Right ventricle myocardium inferior (tissue), 1 donor: ENCODE measurements at places on chromosomes 6 and 20. TPM values are rescaled to one million over a fixed set of nuclear protein-coding genes. Genes with fewer than 3 reads are reported as not detected.
A peak's percentile ranks its signal among the peaks of the same experiment; 100 is the strongest.

Gene CST4
- total RNA-seq = not detected

Gene CCDC170
- 0.38 TPM for total RNA-seq

Gene ZBP1
- total RNA-seq = 0.22 TPM

Gene GZF1
- 20.6 TPM for total RNA-seq

Gene SALL4
- total RNA-seq = 0.19 TPM

Gene RAE1
- total RNA-seq = 14.6 TPM

Gene PAX1
- not detected for total RNA-seq

Gene SRSF12
- total RNA-seq = 0.24 TPM

Gene PPP1R11
- total RNA-seq = 44.3 TPM

Gene GRM1
- total RNA-seq = 2.9 TPM

Gene METTL24
- 1.1 TPM for total RNA-seq

Gene GRM4
- not detected for total RNA-seq

GRCh38 chr6:114216789-114217467 is 125.9 kb downstream of the HS3ST5 start:
- no peak for DNase-seq

DNA sequence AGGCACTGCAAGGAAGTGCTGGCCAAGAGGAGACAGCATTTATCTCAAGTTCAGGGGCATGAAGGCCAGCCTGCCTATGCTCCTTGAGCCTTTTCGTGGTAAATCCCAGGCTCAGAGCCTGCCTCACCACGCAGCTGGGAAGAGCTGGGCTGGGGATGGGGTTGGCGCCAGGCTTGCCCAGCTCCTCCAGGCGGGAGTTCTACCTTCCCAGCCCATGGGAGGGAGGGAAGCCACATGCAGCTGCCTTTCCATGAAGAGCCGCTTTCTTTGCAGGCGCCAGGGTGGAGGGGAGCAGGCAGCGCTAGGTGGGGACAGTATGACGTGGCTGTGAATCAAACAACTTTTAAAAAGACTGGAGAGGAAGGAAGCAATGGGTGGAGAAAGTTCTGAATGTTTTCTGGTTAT is 19.5 kb upstream of the SIRT5 start:
- no peak for DNase-seq

DNA sequence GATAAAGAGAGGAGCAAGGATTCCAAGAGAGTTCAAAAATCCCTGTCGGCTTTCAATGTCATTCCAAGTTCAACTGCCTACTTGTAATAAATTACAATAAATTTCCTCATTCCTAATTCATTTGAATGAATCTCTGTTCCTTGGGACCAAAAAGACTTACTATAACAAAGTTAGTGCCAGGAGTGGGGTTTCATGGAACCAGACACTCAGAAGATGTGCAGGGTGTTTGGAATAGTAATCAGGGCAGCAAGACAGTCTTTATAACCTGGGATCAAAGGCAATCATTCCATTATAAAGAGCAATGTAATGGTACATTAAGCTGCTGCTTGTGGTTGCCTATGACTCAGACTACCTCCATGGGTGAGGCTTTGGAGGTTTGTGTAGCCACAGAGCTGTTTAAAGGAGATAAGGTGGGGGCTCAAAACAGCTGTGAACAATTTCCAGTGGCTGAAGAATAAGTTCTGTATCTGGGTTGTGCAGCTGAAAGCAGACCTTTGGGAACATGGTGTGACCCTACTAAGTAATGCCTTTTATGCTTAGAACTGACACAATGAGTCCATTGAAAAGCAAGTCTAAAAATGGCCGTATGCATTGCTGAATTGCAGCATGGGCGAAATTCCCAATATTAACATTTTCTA is 159.9 kb downstream of the LINC00237 start:
- DNase-seq = no peak

- DNase-seq = no peak
Observed at GRCh38 chr20:1414982-1415381, 22.1 kb upstream of the FKBP1A start.

DNA sequence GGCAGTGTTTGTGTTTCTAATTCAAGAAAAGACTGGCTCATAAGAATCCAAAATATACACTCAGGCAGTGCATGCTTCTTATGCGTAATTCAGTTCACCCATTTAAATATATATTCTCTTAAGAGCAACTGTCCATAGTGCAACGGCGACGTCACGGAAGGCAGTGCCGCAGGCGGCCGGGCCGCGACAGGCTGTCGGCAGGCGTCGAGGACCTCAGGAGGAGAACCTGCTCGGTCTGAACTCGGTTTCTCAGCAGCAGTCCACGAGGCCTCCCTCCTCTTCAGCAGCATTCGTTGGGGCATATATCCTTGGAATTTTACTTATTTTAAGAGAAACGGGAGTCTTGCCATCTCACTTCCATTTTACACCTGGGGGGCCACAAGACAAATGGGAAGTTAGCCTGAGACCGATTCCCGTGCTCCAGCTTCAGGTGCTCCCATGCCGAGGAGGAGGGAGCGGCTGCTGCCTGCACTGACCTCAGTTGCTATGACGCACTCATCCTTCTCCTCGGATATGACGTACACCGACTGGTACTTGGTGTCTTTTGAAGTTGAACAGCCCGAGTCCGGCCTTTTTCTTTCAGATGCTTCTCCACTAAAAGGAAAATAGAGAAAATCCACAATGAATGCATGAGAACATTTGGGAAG is 8.2 kb downstream of the DLL1 start:
- DNase-seq = no peak

- no peak for DNase-seq
Observed at GRCh38 chr6:87722540-87723169, 20.6 kb upstream of the AKIRIN2 start.

- DNase-seq = no peak
Observed at GRCh38 chr6:90204327-90205056, 92.2 kb downstream of the BACH2 start.

DNA sequence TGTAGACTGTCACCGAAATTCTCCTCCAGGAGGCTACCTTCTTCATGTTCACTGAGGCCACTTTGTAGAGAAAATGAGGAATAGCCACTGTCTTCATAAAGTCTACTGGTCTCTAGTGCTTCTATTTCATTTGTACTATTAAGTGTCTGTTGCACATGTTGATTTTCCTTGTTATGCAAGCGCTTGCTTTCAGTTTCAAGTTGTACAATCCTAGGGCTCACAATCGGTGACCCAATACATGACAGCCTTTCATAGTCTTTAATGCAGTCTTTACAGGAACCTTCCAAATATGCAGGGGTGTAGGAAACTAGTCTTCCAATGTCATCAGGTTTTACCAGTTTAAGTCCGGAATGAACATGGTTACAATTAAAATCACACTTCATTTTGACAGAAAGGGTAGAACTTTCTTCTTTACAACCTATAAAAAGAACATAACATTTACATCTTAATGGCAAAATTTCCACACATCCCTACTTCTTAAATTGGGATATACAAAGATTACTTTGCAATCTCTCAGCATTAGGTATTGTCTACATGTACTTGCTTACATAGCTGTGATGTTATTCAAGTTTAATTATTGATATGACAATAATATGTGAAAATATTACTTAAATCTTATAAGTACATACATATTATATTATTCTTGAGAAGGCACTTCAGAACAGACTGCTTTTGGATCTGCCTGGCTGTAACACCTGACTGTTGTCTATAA is 7.5 kb downstream of the FBXO5 start:
- no peak for DNase-seq

DNA sequence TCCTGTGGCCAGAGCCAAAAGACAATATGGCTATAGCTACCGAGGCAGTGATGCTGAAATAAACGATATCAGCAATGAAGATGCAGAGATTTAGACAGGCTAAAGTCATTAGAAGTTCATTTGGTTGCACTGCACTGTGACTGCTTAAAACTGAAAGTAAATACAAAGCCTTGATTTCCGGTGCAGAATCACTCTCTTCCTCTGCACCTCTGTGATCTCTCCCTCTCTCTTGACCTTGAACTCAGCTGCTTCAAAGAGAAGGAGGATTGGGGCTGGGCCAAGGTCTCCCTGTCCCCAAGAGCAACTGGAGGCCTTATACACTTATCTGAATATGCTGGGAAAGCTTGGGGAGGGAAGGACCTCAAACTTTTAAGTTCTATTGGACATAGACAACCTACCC is 34.6 kb upstream of the SPACA1 start:
- no peak for DNase-seq

DNA sequence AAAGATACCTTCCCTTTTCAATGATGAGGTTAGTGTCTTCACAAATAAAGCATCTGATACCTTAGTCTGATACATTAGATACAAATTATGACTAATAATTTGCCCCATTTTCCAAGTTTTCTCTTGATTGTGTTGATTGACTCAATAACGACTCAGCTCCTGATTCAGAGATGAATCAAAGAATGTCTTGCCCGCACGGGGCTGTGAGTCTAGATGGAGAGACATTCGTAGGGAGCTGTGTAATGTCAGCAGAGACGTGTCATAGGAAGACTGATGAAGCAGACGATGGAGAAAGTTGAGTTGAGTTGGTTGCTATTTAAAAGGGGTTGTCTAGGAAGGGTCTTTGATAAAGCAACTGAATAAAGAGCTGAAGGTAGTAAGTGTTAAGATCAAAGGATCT is 78.2 kb downstream of the TSHZ2 start:
- no peak for DNase-seq

DNA sequence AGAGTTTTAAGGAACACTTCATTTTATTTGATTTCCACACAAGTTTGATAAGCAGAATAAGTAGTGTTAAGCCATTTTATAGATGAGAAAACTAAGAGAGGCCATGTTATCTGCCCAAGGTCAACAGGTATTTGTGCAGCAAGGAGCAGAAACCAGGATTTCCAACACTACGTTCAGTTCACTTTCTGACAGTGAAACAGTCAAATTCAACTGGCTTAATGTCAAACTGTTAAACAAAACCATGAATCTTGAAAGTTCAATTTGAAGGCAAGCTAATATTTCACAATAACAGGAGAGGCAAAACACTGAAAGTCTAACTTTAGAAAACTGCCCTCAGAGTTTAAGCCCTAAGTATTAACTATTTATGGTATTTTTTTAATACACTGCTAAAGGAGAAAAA is 32.6 kb downstream of the DTNBP1 start:
- DNase-seq = no peak

DNA sequence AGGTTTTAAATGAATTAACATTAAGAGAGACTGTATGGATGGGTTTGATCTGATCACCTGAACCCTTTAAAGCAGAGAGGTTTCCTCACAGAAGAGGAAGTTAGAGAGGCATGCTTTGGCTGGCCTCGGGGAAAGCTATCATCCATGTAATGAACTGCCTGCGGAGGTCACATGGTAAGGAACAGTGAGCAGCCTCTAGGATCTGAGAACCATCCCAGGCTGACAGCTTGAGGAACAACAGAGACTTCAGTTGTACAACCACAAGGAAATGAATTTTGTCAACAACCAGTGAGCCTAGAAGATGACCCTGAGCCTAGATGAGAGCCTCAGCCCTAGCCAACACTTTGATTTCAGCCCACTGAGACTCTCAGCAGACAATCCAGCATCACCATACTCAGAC is 2.9 kb upstream of the COL21A1 start:
- no peak for DNase-seq

DNA sequence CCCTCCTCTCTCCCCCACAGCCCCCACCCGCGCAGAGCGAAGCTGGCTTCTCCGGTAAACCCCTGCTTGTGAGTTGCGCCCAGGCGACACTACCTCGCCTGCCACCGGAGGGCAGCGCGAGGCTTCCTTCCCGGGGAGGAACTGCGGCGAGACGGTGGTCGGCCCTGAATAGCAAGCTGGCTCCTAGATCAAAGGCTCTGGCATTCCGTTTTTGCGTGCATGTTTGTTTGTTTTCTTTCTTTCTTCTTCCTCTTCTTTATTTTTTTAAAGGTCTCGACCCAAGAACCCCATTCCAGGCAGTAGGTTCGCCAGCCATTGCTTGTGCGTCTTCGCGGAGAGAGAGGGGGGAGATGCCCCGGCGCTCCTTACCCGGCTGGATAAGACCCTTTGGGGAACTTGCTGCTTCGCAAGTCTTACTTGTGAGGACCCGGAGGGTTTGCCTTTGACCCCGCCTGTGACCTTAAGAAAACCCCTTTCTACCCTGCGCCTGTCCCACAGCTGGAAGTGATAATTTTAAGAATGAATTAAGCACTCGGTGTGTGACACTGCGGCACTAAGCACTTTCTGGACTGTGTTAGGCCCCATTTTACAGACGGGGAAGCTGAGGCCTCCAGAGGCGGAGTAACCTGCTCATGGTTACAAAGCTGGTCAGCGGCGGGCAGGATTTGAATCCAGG is 92.7 kb upstream of the SIRPA start:
- DNase-seq = peak; percentile 91

DNA sequence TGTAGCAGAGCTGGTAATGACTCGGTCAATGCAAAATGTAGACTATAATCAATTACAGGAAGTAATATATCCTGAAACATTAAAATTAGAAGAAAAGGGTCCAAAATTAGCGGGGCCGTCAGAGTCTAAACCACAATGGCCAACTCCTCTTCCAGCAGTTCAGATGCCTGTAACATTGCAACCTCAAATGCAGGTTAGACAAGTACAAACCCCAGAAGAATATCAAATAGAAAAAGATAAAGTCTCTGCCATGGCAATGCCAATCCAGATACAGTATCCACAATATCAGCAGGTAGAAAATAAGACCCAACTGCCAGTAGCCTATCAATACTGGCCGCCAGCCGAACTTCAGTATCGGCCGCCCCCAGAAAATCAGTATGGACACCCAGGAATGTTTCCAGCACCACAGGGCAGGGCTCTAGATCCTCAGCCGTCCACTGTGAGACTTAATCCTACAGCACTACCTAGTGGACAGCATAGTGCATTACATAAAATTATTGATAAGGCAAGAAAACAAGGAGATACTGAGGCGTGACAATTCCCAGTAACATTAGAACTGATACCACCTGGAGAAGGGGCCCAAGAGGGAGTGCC is 158.4 kb downstream of the GPX5 start:
- no peak for DNase-seq

DNA sequence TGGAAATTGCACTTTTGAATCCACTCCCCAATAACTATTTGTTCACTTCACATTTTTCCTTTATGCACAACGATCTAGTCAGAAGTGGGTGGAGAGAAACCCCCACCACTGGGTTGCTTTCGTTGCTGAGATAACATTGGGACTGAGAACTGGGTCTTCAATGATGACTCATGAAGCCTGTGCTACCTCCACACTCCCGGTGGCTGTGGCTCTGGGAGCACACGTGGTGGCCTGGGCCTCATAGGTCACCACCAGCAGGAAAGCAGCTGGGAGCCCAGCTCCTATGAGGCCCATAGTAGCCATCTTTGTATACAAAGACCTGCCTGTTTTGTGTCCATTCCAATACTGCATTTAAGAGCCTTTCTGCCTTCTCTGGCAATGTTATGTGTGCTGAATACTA is 178.0 kb upstream of the SASH1 start:
- no peak for DNase-seq

- DNase-seq = no peak
Observed at GRCh38 chr20:21437816-21438215, 40.5 kb upstream of the NKX2-4 start.

DNA sequence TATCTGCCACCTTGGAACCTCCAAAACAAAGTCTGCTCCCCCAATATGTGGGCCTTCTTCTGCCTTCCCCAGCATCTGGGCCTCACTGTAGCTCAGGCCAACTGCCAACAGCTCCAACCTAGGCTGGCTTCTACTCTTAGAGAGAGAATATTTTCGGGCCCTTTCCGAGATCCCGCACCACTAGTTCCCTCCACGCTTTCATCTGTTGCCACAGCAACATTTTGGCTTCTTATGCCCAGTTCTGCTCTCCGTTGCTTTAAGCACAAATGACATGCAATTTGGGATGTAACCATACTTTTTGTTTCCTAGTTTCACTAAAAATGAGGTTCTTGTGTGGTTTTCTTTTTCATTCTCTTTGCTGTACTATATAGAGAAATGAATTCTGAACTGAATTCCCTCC is 33.6 kb downstream of the PSMB9 start:
- no peak for DNase-seq
